Activated T-cell treated with anti-CD3 and anti-CD28 coated beads, Interleukin-2, amount 50 U/mL, for 1 hour (primary cell): ENCODE measurements at places on chromosomes 11 and 22.

DNA sequence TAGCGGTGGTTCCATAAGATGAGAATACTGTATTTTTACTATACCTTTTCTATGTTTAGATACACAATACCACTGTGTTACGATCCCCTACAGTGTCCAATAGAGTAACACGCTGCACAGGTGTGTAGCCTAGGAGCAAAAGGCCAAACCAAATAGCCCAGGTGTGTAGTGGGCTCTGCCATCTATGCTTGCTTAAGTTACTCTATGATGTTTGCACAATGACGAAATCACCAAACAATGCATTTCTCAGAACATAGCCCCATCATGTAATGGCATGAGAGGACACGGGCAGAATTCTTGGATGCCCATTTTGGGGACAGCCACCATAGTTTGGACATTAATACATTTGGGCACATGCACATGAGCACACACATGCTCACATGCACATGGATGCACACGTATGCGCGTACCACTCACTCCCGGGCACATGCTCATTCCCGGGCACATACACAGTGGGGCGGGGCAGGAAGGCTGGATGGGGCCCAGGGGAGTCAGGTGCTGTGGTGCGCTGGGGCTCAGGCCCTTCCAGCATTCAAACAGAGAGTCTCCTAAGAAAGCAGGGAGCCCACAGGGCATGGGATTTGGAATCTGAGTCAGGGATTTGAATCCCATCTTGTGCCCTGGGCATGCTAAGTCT is 51.1 kb downstream of the RTN4R start:
- no peak for DNase-seq

DNA sequence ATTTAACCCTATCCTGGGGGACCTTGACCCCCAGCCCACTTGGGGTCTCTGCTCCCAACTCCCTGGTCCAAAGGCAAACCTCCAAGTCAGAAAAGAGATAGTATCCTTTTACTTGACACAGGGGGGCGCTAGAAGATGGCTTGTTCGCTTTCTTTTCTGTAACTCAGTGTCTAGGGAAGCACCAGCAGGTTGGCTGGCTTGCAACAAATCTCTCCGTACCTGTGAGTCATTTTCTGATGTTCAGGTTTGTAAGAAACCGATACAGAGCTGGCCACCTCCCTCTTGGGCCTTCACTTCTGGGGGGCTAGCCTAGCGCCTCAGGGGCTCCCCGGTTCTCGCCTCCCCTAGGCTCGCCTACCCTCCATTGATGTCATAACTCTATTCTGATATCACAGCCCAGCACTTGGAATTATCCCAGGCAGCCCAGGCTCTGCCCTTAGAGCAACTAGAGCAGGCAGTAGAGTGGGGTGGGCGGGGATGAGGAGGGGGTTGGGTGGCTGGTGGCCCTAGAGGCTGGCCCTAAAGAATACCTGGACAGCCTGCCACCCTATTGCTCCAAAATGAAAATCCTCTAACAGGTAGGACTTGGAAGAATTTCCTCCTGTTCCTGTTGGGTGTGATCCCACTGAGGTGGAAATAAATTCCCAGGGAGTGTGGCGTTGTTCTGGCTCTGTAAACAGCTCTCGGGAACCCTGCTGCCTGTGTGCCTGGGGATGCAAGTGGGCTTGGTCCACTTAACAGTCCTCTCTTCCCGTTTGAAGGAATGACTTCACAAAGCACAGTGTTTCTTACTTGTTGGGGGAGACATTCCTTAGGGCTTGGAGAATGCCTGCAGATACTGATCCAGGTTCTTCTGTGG is 69.4 kb downstream of the OSBP2 start:
- DNase-seq = peak; percentile 32

DNA sequence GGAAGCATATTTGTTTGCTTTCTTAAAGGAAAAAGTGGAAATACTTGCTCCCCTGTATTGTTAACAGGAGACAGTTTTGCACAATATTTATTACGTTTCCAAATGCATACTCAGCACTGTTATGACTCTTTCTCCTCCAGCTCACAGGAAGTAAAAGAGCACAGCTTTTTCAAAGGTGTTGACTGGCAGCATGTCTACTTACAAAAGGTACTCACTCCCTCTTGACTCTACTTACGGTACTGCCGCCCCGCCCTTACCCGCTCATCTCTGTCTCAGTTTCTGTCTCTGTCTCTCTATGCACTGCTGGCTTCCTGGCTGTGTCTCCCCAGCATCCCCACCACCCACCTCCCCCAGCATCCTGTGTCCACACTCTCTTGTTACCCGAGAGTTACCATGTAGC is 32.2 kb upstream of the MYO18B start:
- DNase-seq = no peak

DNA sequence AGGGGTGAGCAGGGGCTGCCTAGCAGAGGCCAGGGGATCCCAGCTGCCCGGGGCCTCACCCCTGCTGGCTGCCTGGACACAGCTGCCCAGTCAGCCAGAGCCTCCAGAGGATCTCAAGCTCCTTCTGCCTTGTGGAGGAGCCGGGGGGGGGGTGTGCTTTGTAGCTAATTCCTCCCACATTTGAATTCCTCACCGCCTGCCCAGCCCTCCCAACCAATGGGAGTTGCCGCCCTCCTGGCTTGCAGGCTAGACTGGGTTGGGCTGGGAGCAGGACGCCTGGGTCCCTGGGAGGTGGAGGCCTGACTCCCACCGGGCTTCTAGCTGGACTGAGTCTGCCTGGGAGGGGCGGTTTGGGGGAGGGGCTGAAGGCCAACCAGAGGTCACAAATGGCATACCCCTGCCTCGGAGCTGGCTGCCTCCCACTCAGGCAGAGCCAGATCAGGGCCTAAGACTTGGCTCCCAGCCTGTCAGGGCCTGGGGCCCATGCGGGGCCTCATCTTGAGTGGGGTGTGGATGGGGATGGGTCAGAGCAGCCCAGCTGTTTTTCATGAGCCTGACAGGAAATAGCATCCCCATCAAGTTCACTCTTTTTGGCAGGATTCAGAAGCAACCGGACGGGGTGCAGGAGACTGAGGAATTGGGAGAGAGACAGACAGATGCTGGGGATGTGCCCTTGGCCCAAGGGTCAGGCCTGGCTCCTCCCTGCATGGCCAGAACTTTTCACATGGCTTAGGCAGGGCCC is 29.2 kb upstream of the PDE2A start:
- no peak for DNase-seq

DNA sequence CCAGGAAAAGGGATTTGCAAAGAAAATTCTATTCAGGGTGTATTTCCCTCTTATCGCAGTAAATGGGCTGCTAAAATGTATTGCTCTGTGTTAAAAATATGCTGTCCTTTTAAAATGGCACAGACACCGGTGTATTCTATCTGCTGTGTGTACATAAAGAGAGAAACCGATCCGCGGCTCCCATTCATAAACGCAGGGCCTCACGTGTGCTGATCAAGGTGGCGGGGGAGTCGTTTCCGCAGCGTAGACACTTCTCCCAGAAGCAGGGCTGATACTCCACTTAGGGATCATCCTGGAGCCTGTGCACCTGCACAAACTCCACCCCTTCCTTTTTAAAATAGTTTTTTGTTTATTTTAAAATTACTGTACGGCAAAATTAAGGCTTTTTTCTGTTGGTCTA is 26.1 kb upstream of the IGSF9B start:
- no peak for DNase-seq

GRCh38 chr22:46070803-46071450 is 79.4 kb upstream of the PPARA start:
- DNase-seq = peak; percentile 67

DNA sequence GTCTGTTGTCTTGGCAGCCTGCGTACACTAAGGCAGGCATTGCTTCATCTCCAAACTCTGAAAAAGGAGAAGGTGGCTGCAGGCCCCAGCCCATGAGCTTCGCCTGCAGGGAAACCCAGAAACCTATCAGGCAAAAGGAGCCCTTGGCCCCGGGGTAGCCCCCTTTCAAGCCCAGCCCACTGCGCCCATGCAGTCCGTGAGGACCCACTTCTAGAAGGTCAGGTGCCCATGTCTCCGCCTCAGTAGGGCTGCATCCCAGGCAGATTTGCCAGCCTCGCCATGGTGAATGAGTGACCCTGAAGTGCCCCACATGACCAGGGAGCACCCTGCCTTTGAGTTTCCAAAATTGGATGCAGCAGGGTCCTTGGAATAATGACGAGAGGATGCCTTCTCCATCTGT is 1158.4 kb downstream of the BRD1 start:
- DNase-seq = no peak

DNA sequence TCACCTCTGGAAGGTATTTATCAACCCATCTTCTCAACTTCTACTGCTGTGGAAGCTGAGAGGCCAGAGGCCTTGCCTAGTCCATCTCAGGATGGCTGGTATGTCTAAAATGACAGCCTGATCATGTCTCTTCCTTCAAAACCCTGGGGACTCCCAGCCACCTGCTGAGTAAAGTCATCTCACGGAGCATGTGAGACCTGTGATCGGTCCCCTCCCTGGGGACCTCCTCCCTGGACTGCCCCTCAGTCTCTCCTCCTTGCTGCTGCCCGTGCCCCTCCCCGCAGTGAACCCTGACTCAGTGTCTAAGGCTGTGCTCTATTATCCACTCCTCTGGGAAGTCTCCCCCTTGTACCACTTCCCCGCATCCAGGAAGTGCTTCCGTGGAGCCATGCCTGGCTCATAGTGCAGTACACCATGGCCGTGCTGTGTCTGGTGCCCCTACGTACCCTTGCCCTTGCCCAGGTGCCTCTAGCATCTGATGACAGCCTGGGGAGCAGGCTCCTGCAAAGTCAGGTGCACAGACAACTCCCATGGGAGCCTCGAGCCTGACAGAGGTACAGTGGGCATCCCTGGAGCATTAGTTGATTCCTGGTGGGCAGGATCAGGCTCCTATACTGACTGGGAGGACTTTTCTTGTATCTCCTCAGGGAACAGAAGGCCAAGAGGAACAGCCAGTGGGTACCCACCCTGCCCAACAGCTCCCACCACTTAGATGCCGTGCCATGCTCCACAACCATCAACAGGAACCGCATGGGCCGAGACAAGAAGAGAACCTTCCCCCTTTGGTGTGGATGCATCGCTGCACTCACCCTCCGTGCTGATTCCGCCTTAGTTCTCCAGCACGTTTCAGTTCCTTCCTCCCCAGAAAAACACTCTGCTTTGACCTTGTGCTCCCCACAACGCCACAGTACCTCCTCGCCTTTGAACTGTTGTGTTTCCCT is 13.8 kb downstream of the SMARCB1 start:
- no peak for DNase-seq

GRCh38 chr11:58608331-58608730 is 14.1 kb upstream of the CNTF start:
- DNase-seq = no peak

- no peak for DNase-seq
These were observed 1365.4 kb upstream of the RAG2 start for GRCh38 chr11:37963440-37963839.

DNA sequence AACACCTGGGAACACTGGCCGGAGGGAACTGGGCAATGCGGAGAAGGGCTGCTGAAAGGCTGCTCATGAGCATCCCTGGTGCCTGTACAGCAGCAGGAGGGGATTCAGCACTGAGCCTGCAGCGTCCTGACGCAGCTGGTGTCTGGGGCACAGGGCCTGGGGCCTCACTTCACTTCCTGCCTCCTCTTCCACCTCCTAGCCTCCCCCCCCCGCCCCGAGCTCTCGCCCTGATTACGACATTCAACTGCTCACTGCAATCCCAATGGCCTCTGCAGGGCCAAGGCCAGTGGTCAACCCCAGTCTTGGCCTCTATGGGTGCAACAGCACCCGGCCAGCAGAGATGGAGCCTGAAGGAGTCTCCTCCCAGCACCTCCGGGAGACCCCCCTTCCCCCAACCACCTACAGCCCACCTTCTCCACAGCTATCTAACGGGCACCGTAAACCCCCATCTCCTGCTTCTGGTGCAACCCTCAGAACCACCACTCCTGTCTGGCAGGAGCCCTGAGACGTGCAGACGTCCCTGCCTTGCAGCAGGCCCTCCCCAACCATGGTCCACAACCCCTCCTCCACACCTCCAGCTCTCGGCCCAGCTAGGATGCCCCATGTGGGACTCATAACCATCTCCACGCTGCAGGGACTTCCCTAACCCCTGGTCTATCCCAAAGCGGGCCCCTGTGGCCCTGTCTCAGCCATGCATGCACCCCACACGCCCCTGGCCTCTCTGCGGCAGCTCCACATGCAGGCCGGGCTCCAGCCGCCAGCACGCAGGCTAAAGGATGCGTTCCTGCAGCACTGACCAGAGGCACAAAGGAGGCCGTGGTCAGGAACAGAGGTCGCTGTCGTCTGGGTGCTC is 38.2 kb downstream of the BRD1 start:
- DNase-seq = peak; percentile 47

- DNase-seq = no peak
These were observed 333.6 kb upstream of the NCAM1 start for GRCh38 chr11:112627588-112628045.
